Bronchial epithelial cell (primary cell): ENCODE measurements at places on chromosomes 11 and 22. TPM values are rescaled to one million over a fixed set of nuclear protein-coding genes. Genes with fewer than 3 reads are reported as not detected.

Gene TSSK2
- not detected in 2 replicates for total RNA-seq

Gene FAM111B
- total RNA-seq: under 0.01 TPM in 2 replicates

Gene CELF1
- 63.4 and 94.2 TPM in 2 replicates for total RNA-seq

Gene PKDREJ
- total RNA-seq: not detected in 2 replicates

Gene MIOX
- not detected in 2 replicates for total RNA-seq
